ENCODE measurements at places on chromosomes 11 and 22. TPM values are rescaled to one million over a fixed set of nuclear protein-coding genes. Genes with fewer than 3 reads are reported as not detected.

- DNase-seq: no peak
These were observed 86.2 kb upstream of the SORL1-AS1 start for GRCh38 chr11:121539000-121539399.

DNA sequence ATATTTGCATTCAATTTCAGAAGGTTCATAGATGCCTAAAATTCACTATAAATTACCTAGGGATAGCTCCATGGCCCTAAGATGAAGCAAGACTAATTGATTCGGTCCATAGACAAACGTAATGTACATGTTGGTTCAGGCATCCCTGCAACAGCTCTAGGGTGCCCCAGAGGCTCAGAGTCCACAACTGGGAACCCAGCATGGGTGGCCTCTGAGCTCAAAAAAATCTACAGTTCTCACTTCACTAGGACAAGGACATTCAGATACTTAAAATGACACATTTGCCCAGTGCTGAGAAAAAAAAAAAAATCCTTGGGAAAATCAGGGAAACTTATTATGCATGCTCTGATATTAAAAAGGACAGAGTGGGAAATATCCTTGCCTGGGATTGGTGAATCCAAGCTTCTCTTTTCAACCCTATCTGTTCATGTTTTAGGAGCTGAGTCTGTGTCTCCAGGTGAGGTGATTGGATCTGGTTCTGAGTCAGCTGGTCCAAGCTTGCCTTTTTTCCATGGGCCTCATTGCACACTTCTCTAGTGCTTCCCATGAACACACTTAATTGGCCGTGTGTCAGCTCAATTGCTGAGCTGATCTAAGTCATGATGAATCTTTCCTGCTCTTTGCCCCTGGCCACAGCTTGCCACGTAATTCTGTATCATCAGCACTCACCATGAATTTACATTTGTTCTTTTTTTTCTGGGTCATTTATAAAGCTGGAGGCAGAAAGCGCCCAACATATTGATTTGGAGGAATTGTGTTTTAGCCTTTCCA lies 116.3 kb upstream of the RCN1 start:
- peak; percentile 95 for DNase-seq

DNA sequence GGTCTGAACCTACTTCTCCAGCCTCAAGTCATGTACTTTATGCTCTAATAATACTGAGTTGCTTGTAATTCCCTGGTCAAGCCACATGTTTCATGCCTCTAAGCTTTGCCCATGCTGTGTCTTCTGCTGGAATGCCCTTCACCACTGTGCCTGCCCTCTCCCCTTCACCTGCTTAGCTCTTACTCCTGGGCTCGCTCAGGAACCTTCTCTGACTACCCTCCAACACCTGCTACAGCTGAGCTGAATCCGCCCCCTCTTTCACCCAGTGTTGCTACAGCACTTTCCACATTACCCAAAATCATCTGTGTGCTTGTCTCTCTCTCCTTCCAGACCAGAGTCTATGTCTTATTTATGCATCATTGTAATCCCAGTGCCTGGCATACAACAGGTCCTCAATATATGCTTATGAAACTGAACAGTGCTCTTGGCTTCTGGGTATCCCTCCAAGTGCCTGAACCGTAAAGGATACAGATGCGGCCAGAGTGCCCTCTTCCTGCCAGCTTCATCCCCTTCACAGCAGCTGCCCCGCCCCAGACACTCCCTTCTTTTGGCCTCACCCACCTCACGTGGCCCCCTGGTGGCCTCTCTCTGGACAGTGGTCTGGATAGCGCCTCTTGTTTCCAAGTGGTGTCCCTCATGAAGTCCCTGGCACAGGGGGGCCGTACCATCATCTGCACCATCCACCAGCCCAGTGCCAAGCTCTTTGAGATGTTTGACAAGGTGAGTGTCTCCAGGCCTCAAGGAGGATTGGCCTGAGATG lies 7.1 kb downstream of the ABCG4 start:
- peak; percentile 51 for DNase-seq

GRCh38 chr11:45933131-45933831 lies 10.8 kb downstream of the LARGE2 start:
- DNase-seq: peak; percentile 69

GRCh38 chr11:122050021-122050690 lies 65.9 kb downstream of the BLID start:
- no peak for DNase-seq

GRCh38 chr22:44888491-44889254 lies 121.1 kb downstream of the PHF21B start:
- DNase-seq: no peak

DNA sequence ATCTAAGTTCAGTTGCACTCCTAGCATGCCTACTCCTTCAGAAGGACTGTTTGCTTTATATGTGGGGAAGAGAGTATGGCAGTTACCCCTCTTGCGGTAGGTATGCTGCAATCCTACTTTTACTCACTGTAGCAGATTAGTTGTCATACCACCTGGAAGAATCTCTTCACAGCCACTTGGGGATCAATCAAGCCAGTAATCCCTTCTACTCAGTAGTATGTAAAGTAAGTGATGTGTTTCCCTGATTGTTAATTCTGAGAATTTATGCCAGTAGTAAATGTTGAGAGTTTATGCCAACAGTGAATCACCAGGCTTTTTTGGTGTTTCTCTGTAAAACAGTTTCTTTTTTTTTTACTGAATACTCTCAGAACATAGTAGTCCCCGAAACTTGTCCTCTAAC lies 34.4 kb downstream of the PRMT3 start:
- DNase-seq: no peak

- DNase-seq: no peak
These were observed 1.2 kb downstream of the MICALL1 start for GRCh38 chr22:37907036-37907954.

DNA sequence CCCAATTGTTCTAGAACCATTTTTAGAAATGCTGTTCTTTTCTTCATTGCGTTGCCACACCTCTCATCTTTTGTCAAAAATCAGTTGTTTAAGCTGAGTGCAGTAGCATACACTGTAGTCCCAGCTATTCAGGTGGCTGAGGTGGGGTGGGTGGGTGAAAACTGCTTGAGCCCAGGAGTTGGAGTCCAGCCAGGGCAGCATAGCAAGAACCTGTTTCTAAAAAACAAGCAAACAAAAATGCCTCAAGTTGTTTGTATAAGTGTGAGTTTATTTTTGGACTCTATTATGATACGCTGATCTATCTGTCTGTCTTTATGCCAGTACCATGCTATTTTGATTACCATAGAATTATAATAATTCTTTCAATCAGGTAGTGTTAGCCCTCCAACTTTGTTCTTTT lies 62.5 kb upstream of the RRM1 start:
- no peak for DNase-seq

DNA sequence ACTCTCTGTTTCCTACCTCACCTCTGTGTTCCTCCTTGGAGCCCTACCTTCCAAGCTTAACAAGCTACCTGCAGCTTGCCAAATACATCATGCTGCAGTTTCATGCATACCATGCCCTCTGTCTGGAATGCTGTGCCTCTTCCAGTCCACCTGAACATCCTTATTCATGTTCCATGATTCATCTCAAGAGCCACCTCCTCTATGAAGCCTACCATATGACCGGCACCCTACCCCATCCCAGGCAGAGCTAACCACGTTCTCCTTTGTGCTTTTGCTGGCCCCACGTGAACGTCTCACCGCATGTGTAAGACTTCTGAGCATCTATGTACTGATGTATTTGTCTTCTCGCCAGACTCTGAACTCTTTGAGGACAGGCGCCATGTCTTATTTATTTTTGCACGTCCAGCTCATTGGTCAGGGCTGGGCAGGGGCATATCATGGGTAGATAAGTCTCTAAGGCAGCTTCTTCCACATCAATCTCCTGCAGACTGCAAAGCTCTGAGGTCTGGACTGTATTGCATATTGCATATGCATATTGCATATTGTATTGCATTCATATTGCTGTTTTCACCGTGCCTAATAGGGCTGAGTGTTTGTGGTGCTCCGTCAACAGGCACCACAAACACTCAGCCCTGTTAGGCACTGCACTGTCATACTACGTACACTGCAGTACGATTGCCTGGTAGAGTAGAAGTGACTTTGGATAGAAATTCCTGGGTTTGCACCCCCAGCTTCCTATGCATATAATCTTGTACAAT lies 31.0 kb downstream of the TST start:
- DNase-seq: no peak

DNA sequence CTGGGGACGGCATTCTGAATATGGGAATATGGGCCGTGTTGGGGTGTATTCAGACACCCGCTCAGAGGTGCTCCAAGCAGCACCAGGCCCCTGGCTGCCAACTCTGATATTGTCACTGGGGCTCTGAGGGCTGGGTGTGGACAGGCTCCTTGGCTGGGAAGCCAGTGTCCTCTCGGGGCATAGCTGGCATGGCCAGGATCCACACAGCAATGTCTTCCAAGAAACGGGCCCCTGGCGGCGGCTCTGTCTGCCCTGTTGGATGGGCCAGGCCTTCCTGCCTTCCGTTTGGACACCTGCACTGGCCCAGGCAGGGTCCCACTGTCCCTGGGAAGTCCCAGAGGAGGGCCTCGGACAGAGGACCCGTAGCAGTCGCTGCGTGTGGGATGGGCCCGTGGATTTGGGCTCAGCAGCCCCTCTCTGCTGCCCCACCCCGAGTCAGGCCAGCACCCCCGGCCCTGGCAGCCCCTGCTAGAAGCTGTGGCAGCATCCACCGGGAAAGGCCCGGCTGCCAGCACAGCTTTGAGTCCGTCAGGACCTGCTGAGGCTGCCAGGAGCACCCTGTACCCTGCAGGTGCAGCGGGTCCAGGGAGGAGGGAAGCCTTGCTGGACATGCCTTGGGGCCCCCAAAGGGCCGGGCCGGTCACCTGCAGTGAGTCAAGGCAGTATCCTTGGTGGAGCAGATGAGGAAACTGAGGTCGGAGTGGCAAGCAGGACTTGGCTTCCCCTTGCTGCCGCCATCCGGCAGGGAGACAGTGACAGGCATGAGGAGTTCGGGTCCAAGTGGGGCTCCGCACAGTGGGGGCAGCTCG lies 4.1 kb downstream of the PANX2 start:
- no peak for DNase-seq

DNA sequence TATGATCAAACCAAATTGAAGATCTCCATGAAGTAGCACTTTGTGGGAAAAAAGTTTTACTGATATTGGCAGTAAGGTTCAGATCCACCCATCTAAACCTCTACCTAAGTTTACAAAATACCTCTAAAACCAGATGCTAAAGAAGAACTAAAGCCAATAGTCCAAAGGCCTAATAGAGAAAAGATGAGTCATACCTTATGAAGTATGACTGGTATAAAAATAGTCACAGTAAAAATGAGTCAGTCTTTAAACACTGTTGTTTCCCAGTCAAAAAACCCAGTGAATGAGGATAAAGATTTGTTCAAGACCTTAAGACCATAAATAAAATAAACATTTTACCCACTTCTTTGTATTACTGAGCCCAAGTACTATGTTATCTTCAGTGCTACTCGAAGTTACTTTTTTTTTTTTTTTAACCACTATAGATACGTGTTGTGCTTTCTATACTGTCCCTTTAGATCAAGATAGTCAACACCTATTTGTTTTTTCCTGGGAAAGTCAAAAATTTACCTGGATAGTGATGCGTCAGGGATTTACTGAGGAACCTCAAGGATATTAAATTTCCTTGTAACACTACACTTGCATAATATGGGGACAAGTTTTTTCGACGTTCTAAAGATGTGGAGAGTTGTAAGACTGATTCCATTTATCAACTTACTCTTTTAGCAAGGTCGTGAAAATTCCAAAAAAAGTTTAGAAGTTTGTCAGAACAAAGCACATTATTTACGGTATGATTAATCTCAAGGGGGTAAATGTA lies 87.3 kb downstream of the CCDC73 start:
- peak; percentile 90 for DNase-seq

DNA sequence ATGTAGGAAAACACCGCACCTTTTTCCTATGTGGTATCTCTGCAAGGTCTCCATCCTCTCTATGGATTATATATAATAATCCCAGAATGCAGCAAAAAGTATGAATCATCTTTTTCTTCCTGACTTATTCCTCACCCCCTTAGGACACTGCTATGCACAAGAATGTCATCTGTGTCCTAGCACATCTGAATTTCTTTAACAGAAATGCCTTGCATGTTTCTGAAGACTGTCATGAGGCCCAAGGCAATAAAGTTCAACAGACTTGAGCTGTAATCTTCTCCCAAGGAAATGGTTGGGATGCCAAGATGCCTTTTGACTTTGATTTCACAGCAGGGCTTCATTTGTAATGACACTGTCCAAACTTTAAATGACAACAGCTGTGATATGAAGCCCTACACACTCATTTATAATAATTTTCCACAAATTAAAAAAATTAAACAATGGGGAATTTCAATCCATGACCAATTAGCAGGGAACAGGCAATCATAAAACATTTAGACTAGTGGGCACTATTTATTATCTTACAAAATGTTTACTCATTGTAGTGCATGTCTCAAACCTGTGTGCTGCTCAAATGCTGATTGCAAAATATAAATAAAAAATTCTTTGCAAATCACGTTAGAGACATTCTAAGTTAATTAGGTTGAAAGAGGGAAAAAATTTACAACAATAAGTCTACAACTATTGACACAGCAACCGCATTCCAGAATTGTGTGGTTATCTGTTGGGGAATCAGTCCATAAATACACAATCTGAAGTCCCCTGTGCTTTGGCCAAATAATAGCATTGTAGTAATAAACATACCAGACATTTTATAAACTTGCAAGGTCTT lies 242.3 kb downstream of the SWAP70 start:
- peak; percentile 91 for DNase-seq

DNA sequence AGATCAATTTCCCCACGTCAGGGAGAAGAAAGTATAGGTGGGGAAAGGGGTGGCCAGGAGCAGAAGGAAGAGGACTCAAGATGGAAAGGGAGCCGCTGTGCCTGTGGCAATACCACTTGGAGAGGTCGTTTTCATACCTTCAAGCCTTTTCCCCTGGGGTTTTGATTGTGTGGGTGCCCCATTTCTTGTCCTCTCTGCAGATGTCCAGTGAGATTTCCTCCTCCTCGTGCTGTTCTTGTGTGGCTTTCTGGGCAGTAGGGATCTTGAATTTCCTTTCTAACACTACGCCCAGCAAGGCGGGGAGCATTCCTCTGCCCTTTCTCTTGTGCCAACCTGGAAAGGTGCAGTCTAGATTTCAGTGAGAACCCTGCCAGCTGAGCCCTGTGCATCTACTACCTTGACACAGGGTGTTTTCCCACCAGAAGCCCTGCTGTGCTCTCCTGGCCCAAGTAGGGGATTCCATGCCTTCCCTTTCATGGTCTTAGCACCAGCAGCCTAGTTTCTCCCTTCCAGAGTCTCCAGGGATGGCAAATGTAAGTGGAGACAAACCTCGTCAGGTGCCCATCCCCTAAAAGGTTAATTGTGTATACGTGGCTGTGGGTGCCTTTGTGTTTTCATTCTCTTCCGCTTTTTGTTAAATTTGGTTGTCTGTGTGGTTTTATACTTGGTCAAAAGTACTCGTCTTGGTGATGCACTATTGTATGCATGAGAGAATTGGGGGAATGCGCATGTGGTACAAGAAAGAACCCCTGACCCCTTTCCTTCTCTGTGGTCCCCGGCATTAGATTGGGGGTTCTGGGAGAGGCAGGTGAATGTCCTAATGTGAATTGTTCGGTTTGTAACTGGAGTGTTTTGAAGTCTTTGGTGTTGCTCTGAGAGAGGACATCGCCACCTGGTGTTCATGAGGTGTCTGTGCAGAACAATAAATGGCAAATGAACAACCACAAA lies 71.4 kb upstream of the MPEG1 start:
- peak; percentile 34 for DNase-seq

- DNase-seq: no peak
These were observed 39.0 kb downstream of the SLC22A12 start for GRCh38 chr11:64629796-64630562.

HORMAD2 gene
- total RNA-seq: not detected

FAM76B gene
- total RNA-seq: 11.9 TPM

HBD gene
- total RNA-seq: not detected

CFAP300 gene
- 0.57 TPM for total RNA-seq

NCAPH2 gene
- total RNA-seq: 73.2 TPM

OR8D1 gene
- total RNA-seq: not detected

OR4D5 gene
- total RNA-seq: not detected

KIF18A gene
- total RNA-seq: 23.1 TPM

SELENOO gene
- 49.1 TPM for total RNA-seq

Measured in HT1080 (cell line).